ENCODE measurements at places on chromosomes 12 and 14.

- DNase-seq = peak; percentile 27
Observed at GRCh38 chr12:32467959-32468863, 68.9 kb downstream of the FGD4 start.

- DNase-seq = no peak
Observed at GRCh38 chr14:24162093-24162492, 1.0 kb downstream of the IRF9 start.

DNA sequence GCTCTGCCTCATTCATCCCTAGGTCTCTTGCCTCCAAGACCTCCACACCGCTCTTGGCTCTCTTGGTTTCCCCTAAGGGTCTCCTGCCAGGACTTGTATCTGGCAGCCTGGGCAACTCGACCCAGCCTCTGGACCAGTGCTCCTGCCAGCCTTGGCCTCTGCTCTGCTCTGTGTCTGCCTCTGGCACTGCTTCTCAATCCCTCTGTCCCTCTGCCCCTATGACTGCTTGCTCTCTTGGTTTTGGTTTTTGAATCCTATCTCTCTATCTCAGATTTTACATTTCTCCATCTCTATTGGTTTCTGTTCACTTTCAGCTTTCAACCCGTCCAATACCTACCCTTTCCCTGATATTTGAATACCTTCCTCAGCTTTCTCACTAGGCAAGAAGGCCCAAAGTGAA lies 6.3 kb downstream of the ITGA5 start:
- no peak for DNase-seq

GRCh38 chr14:50675597-50675996 lies 7.5 kb upstream of the SAV1 start:
- no peak for DNase-seq

DNA sequence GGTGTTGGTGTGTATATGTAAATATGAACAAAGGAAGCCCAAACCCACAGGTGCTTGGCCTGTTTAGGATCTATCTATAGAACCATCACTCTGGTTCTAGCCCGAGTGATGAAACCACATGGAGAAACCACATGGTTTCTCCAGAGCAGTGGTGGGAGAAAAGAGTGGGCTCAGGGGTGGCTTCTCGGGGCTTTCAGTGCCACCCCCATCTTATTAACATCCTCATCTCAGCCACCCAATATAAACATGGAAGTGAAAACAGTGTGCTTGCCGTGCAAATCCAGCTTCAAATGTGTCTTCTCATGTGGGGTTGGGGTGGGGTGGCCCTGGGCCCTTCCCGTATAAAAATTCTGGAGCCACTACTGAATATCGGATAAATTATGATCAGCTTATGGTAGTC lies 109.0 kb downstream of the STAB2 start:
- no peak for DNase-seq

GRCh38 chr12:75227132-75227531 lies 17.5 kb upstream of the KCNC2 start:
- no peak for DNase-seq

DNA sequence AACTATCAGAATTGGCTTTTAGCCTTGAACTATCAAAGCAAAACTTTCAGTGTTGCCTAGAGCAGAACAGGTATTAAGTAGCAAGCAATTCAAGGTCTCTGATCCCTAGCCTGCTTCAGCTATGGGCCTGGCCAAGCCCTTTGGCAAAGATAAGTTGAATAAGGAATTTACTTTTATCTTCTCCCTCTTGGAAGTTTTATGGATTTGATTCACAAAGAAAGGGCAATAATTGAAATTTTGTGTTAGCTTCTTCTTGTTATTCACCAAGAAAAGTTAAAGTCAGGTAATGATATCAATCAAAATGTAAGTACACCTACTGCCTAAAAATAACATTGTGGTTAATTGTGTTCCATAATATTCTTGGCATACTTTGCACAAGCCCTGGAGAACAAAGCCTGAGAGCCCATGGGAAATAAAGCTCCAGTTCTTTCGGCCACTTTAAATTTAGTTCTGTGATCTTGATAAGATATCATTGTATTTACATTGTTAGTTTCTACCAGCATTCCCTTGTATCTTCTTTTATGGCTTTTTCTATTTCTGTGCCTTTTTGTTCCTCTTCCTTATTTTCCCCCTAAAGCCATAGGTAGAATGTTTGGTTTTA lies 158.0 kb downstream of the RAD51B start:
- no peak for DNase-seq

Measured in GM20000 (cell line).